Colonic mucosa (tissue), 4 donors: ENCODE measurements at places on chromosomes 11 and 22. TPM values are rescaled to one million over a fixed set of nuclear protein-coding genes. Genes with fewer than 3 reads are reported as not detected.

DNA sequence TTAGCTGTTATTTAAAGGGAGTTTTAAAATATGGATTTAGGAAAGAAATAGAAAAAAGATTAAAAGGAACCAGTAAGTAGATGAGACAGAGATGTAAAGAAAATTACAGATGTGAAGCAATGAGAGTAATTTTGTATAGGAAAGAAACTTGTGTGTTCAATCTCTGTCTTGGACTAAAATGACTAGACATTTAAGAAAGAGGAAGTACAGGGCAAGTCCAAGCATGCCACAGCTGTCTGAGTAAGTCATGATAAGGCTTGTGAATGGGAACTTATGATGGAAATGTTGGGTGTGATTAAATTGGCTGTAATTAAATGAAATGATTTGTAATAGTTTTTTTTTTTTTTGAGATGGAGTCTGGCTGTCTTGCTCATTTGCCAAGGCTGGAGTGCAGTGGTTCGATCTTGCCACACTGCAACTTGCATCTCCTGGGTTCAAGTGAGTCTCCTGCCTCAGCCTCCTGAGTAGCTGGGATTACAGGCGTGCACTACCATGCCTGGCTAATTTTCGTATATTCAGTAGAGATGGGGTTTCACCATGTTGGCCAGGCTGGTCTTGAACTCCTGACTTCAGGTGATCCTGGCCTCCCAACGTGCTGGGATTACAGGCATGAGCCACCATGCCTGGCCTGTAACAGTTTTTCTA lies 5.9 kb upstream of the ACY3 start:
- no peak for DNase-seq

GRCh38 chr11:15607361-15608036 lies 492.8 kb downstream of the INSC start:
- no peak for DNase-seq

DNA sequence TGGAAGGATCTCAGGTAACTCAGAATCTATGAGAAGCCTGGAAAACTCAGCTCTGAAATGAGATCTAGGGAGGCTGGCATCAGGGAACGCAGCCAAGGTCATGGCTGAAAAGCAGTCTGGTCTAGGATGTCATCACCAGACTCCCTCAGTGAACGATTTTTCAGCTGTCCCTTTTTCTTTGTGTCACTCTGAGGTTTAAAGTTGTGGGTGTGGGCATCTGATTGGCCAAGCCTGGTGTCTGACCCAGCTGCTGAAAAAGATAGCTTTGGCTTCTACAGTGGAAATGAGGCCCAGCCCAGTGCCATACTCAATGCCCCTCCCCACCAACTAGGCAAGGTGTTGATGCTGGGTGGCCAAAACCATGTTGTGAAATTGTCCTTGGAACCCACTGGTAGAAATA lies 14.5 kb downstream of the RPS3 start:
- no peak for DNase-seq

DNA sequence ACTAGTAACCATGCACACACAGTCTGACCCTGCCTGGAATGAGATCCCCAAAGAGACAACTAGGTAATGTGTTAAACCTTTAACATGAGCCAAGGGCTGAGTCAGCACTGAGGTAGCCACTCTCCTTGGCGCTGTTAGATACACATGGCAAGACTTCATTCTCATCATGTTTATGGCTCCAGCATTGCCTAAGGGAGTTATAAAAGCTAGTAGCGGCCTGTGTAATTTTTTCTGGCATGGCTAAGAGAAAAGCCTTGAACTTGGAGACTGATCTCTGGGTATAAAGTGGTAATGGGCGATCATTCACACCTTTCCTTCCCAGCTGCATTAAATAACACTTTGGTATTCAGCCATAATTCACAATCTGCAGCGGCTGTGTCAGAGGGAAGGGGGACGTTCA lies 779.7 kb upstream of the LRRC4C start:
- no peak for DNase-seq

Gene CDC42EP1
- total RNA-seq: 97.0 TPM

Gene CHRDL2
- total RNA-seq: 26.5 TPM
